Spinal cord (tissue), 10 donors: ENCODE measurements at places on chromosomes 5 and 9. TPM values are rescaled to one million over a fixed set of nuclear protein-coding genes. Genes with fewer than 3 reads are reported as not detected.

The TMEM171 gene
- 0.74 TPM for polyA plus RNA-seq

The ADCY2 gene
- 145 TPM for polyA plus RNA-seq

DNA sequence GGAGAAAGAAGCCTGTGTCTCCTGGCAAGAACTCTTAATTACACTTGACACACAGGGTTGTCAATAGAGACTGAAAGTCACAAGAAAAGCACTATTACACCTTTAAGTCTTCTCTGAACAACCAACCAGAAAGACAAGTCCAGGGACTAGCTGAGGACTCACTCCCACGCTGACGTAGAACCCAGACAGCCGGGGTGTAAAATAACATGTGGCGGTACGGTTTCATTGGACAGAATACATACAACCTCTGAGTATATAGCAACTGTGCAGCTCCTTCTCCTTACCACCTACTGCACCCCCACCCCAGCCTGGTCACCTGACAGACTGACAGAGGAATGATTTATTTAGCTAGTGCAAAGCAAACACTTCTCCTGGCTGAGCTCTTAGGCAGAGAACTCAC, 103.4 kb upstream of the RASEF start:
- H3K4me1 ChIP-seq: no peaks in the 10 kb centered on the region
- H3K36me3 ChIP-seq: no peaks in the 10 kb centered on the region
- no peak for DNase-seq
- no peak overlapping the region for H3K27ac ChIP-seq
- H3K27me3 ChIP-seq: no peaks in the 10 kb centered on the region
- no peak overlapping the region for H3K4me3 ChIP-seq

DNA sequence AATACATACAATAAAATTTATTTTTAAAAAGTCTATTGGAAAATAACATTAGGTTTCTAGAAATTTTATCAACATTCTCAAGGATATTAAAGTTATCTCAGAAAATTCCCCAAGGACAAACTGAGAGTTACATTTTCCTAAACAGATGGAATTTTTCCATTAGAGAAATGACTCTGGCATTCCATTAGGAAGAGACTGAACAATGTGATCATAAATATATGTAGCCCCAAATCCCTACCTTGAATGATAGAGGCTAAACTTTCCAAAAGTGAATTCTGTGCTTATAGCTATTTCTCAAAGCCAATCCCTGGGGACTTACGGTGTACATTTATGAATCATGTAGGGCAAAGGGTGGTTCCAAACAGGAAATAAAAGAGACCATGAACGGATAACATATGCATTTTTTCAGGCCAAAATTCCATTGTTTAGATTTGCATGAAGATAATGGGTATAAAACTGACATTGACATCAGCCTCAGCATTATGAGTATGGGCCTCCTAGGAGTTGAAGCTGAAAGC, 1181.0 kb upstream of the DMAC1 start:
- no peak overlapping the region for H3K27ac ChIP-seq
- H3K27me3 ChIP-seq: no peaks in the 10 kb centered on the region
- H3K36me3 ChIP-seq: no peaks in the 10 kb centered on the region
- no peak overlapping the region for H3K4me3 ChIP-seq
- no peak for DNase-seq

DNA sequence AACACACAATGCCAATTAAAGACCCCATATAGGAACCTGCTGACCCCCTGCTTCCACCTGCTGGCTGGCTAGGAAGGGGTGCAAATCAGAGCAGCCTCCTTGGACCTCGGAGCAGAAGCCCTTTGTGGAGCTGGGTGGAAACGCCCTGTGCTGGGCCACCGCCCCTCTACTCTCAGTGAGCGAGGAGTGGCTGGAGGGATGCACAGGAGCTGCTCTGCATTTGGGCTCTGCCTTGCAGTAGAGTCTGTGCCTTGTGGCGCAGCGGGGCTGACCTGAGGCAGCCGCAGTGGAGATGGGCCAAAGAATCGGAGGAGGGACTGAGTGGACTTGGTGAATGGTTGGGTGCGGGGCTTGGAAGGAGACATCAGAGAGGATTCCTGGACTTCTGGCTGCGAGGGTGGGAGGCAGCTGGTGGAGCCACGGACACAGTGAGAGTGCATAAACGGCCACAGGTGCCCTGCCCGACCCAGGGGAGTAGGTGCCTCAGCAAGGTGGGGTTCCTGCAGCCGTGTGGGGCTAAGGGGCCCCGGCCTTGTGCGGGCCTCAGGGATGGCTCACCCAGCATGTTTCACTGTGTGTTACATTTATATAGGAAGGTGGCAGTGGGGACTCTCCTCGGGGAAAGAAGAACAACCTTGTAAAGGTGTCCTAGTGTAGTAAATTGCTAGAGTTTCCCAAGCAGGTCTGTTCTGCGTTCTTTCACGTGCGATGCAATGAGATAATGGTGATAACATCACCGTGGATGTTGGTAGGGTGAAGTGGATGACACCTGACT, 14.1 kb upstream of the IRX4 start:
- H3K27me3 ChIP-seq: peaks cover 10% of the 10 kb centered on the region
- H3K36me3 ChIP-seq: no peaks in the 10 kb centered on the region
- peaks cover 8% of the 10 kb centered on the region for H3K4me1 ChIP-seq
- no peak for DNase-seq
- no peak overlapping the region for H3K27ac ChIP-seq
